ENCODE measurements at places on chromosomes 4 and X.

- no peak for DNase-seq
Measured at GRCh38 chr4:98557194-98557892, 101.1 kb downstream of the TSPAN5 start.

GRCh38 chr4:140485939-140486338, 12.2 kb downstream of the MGAT4D start:
- no peak for DNase-seq

- DNase-seq, result no peak
Measured at GRCh38 chr4:18536428-18536827, 514.9 kb upstream of the LCORL start.

GRCh38 chr4:142660728-142661127, 185.4 kb downstream of the INPP4B start:
- DNase-seq, result no peak

DNA sequence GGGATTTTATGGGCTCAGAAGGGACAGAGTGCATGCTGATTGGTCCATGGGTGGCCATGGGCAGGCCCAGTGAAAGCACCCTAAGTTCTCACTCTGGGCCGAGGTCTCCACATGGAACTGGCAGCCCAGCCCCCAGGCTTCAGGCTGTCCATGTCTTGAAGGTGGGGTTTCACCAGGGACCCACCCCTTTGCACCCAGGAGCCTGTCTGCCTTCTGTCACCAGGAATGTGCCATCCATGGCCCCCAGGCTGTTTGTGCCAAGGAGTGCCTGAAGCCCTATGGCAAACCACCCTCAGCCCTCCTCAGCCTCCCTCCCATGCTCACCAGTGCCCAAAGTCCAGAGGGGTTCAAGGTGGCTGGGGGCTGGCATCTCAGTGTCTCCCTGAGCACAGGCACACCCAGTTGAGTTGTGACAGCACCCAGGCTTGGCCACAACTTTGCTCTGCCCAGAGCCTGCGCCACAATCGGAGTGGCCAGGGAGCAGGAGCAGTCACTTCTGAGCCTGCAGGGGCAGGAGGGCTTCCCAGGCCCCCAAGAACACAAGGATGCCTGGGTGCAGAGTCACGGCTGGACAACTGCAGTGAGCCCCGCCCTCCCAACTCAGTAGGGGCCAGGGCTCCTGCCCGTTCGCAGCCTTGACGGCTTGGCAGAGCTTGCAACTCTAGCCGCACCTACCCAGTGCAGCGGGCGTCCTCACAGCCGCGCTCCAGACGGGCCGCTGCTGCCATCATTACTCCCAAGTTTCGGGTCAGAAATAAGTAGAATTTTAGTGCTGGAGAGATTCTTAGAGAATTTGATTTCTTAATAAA, 185.3 kb upstream of the NUDT6 start:
- no peak for DNase-seq

DNA sequence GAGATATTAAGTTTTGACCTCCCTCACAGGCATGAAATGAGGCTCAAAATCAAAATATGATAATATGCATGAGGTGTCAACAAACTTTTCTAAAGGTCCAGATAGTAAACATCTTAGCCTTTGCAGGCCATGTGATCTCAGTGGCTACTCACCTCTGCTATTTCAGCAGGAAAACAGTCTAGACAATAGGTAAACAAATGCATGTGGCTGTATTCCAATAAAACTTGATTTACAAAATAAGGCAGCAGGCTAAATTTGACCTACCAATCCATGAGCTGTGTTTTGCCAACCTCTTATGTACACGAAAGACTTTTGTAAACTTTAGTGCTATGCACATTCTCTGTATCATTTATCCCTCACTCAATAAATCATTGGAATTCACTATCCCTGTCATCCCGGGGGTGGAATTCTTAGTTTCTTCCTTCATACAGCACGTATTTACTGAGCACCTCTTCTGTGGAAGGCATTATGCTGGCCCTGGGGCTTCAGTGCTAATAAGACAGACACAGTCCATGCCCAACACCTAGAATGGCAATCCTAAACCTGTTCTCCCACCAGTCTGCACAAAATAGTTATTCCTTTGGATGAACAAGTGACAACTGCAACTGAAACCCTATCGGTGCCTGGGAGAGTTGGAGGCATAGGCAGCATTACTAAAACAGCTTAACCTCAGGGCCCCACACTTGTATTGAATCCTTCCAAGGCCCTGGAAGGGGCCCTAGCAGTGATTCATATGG, 19.9 kb downstream of the MAGEB17 start:
- no peak for DNase-seq

- DNase-seq, result no peak
Measured at GRCh38 chr4:183335369-183335940, 13.2 kb upstream of the CLDN24 start.

DNA sequence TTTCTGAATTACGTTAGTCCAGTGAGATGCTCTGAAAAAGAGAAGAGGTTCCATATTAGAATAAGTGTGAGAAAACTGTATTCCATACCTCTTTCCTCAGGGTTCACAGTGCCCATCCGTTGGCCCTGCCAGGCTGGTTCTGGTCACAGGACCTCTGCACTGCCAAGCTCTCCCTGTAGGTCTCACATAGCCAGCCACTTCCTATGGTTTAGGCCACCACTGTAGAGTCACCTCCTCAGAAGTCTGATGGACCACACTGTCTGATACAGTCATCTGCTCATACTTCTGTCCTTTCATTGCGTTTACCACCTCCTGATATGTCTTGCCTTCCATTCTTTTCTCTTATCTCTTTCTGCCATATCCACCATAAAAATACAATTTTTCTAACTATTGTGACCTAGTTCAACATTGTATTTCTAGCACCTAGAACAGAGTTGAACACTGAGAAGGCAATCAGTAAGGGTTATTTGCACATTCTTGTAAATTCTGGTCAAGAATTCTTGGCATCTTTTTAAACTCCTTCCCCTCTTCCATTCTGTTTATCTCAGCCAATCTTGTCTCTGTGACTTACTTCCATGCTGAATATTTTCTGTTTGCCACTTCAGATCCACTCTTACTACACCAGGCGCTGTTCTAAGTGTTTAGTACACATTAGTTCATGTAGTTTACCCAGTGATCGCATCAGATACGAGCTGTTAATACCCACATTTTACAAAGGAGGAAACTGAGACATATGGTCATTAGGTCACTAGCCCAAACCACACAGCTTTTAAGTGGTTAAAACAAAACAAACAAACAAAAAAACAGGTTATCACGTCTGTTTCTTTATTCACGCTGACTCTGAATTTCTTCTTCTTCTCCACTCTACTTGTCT, 125.6 kb downstream of the CBR4 start:
- DNase-seq, result no peak

GRCh38 chr4:6749340-6750171, 33.0 kb upstream of the KIAA0232 start:
- DNase-seq, result no peak

- DNase-seq, result no peak
Measured at GRCh38 chr4:129138810-129139496, 43.0 kb downstream of the C4orf33 start.

DNA sequence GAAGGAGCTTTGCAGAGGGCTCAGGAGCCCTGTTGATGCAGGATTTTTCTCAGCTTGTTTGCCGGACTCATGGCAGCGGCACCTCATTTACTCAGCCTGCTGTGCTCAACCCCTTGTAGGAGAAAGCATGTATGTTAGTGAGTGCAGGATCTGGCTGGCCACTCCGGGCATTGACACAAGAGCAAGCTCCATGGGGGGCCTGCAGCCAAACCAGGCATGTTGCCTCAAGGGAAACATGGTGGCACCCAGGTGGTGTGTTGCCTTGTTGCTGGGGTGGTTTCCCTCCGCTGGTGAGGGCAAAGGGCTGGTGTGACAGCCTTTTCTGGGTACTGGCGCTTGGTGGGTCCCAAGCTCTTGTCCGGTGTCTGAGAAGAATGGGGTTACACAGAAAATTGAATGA, 189.3 kb upstream of the ANXA3 start:
- no peak for DNase-seq

DNA sequence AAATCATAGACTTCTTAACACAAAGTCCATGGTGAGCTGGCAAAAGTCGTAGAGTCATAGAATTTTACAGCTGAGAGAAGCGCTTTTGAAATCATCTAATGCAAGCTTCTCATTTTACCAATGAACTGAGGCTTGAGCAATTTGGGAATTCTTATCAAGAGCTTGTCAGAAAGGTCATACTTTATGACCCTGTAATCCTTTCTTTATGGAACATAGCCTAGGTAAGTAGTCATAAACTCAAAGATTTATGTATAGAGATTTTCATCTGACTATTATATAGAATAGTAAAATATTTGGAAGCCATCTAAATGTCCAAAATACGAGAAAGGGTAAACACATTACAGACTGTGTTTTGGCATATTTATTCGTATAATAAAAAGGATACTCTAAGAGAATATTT, 563.5 kb downstream of the PCDH7 start:
- no peak for DNase-seq

GRCh38 chr4:3800351-3800750, 34.2 kb downstream of the ADRA2C start:
- no peak for DNase-seq

GRCh38 chr4:7498446-7499200, 63.9 kb upstream of the PSAPL1 start:
- no peak for DNase-seq

- no peak for DNase-seq
Measured at GRCh38 chr4:158079661-158080060, 93.2 kb downstream of the GASK1B start.

- no peak for DNase-seq
Measured at GRCh38 chr4:185186769-185187168, 17.0 kb downstream of the CFAP97 start.

DNA sequence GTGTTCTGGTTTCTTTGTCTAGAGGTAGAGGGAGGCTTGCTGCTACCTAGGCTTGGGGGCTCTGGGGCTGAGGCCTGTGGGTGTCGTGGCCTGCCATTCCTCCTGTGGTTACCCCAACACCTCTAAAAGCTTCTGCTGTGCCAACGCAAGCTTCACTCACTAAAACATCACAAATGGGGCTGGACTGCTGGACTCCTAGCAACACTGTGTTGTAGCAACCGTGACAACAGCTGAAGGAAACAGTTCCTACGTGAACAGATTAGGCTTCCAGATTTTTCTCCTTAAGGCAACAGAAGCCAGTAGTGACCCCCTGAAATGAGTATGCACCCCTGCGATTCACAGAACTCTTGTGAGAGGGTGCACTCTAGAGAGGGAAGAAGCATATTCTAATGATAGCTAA, 138.3 kb upstream of the TEX13D start:
- DNase-seq, result no peak

DNA sequence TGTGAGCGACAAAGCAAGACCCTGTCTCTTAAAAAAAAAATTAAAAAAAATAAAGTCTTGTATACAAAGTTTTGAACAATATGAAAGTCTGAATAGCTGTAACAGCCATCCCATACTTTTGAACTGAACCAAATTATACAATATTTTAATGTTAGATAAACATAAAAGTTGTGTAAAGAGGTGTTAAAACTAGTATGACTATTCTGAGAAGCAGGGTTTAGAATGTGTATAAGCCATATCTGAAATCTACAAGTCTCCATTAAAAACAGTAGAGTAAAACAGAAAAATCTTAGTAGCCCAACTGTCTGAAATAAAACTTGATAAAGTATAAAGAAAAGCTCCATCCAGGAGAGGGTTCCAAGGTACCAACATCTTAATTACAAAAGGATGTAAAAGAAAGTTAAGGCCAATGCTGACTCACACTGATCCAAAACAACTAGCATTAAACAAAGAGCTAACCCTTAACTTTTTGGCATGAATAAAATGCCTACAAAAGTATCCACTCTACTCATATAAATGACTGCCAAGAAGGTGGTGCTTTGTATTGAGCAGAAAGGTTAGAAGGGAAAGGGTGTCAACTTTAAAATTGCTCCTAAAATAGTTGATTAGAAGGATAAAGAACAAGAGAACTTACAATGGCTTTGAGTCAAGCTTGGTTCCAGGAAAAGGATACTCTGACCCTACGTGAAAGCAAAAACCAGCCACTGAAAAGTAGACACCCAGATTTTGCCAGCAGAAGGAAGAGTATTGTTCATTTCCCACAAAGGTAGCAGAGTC, 18.5 kb downstream of the CNOT6L start:
- DNase-seq, result no peak

DNA sequence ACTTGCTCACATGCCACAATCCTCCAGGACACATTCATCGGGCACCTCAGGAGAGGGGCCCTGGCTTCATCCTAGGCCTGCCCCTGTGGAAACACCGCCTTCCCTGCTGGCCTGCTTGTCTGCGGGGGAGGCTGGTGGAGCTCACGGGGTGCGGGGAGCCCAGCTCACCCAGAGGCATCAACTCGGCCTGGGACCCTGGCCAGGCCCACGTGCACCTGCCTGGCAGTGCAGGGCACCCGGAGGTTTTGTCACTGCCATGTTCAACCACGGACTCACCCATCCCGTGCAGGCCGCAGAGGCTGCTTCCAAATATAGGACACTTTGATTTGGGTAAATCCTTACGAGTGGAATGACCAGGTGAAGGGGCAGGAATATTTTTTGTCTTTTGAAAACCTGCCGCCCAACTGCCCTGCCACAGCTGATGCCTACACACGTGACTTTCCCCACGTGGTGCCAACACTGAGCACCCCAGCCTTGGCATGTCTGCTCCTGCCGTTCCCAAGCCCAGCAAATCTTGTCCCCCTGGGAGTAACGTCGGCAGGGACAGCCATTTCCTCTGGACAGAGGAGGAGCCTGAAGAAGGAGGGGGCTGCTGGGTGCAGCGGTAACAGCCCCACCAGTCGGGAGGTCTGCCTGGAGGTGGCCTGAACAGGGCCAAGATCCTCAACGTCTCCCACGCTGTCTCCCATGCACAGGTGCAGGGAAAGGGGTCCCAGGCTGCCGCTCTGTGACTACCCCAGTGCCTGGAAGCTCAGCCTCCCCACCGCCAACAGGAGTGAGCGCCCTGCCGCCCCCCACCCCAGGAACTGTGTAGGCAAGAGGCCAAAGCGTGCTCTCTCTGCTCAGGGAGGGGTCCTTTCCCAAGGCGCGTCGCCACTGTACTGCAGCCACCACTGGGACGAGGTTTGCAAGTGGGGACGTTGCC, 8.5 kb downstream of the MXD4 start:
- no peak for DNase-seq

- DNase-seq, result no peak
Measured at GRCh38 chr4:16264798-16265197, 38.5 kb upstream of the TAPT1 start.

DNA sequence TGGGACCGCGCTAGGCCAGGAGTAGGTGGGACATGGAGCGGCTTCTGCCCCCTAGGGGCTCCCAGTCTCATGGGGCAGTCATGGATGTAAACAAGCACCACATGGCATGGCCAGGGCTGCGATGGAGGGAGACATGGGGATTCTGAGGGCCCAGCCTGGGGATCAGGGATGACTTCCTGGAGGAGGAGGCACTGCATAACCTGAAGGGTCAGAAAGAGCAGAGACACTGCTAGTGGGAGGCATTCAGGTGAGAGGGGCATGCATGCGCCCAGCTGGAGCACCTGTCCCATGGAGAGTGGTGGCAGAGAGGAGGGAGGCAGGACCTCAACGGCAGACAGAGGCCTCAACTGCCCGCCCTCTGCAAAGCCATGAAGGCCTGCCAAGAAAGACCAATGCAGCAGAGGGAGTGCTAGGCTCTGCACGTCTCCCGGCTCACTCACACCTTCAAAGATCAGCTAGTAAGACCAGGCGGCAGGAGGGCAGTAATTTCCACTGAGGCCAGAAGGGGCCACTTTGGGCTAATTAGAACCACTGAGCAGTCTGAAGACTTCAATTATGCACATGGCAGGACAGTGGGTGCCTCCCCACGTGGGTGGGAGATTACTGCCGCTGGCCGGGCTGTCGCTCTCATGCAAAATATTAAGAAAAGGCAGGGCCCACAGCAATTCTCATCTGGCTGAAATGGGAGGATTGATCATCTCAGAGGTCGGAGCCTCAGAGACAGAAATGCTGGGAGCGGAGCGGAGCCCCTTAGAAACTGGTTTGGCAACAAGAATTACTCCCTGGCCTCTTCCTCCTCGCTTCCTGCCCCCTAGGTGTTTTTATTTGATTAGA, 69.6 kb downstream of the PPP2R2C start:
- DNase-seq, result no peak
